PC-9 (cell line): ENCODE measurements at places on chromosomes 1 and 21. TPM values are rescaled to one million over a fixed set of nuclear protein-coding genes. Genes with fewer than 3 reads are reported as not detected.

DNA sequence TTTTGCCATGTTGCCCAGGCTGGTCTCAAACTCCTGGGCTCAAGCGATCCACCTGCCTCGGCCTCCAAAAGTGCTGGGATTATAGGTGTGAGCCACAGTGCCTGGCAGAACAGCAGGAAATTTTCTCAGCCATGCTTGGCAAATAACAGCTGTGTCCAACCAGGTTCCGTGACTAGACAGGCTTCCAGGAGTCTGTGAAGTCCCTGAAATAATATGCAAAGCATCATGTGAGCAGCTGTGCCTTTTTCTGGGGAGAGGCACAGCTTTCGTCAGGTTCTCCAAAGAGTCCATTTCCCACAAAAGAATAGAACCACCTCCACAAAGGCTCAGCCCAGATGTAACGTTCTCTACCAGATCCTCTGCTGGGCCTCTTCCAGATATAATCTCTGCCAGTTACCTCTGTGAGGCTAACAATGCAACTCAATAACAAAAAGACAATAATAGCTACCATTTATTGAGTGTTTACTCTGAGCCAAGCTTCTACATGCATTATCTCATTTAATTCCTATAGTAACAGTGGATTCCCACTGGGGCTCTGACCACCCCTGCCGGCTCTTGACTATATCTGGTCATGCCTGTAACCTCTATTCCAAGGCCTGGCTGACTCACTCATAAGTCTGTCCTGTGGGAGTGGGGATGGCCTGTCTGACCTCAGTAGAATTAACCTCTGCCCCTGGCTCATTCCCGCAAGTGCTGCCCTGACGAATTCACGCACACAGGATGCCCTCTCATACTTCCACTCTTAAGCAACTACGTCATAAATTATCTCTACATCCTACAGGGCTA, 4.0 kb upstream of the NKAIN1 start:
- DNase-seq = no peak

- no peak for DNase-seq
Measured at GRCh38 chr21:36613059-36613458, 85.9 kb upstream of the SIM2 start.

- DNase-seq = no peak
Measured at GRCh38 chr1:63984930-63985290, 211.1 kb downstream of the ROR1 start.

DNA sequence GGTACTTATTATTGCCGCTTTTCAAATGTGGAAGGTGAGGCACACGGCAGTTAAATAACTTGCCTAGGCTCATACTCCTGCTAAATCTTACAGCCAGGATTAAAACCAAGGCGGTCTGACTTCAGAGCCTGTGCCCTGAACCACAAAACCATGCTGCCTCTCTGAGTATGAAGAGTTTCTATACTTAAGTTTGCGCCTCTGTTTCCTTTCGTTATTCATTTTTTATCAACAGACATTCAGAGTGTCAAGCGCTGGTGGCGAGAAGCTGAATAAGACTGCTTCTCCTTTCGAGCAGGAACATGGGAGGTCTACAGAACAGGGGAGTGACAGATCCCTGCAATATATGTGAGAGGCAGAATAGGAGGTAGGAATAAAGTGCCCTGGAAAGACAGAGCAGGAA, 96.0 kb upstream of the DUSP10 start:
- DNase-seq = no peak

DNA sequence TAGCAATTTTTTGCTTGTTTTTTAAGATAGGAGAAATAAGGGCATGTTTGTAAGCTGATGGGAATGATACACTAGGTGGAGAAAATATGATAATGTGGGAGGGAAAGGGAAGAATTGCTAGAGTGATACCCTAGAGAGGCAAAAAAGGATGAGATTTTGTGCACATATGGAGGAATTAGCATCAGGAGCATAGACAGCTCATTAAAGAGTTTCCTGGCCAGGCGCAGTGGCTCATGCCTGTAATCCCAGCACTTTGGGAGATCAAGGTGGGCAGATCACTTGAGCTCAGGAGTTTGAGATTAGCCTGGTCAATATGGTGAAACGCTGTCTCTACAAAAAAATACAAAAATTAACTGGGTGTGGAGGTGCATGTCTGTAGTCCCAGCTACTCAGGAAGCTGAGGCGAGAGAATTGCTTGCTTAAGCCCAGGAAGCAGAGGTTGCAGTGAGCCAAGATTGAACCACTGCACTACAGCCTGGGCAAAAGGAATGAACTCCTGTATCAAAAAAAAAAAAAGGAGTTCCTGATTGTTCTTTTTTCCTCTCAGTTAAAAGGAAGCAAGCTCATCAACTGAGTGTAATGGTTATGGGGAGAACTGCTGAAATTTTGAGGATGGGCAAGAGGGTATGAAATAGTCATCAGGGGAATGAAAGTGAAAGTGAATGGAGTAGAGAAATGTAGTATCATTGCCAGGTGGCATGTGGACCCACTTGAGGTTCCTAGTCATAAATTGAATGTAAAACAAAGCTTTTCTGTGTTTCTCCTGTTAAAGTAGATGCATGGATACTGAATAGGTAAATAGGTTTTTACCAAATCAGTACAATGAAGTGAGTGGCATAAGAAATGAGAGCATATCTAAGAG, 35.5 kb downstream of the SH3GLB1 start:
- no peak for DNase-seq

DNA sequence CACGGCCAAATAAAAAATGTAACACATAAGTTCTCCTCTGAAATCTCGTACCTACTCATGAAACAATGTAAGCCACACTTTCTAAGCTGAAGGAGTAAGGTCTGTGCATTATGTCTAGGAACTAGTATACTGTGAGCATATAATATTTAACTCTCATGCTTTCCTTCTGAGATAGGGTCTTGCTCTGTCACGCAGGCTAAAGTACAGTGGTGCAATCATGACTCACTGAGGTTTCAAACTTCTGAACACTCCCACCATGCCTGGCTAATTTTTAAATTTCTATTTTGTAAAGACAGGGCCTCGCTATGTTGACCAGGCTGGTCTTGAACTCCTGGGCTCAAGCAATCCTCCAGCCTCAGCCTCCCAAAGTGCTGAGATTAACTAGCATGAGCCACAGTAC, 71.3 kb downstream of the AHCTF1 start:
- DNase-seq = no peak

DNA sequence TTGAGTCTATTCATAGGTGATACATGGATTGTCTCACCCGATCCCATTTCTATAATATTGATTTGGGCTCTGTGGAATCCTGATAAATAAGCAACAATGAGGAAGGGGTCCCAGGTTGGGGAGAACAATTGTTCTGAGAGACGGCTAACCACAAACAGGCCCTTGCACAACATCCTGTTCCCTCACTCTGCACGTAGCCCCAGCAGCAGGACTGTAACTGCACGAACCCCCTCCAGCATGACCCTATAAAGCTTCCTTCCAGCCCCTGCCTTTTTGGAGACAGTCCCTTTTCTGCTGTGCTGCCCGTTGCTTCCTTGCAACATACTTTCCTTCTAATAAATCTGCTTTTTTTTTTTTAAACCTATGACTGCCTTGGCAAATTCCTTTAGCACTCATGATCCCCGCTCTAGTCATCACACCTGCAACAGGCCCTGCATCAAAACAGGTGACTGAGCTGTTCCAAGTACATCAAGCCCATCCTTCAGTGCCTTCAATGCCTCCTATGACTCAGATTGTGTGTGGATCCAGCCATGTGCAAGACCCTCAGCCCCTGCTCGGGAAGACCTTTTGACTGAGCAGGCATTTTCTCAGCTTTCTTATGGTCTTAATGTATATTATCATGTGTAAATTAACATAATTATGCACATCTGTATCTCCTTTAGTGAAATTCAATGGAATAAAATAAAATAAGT, 63.7 kb upstream of the B3GALNT2 start:
- no peak for DNase-seq

DNA sequence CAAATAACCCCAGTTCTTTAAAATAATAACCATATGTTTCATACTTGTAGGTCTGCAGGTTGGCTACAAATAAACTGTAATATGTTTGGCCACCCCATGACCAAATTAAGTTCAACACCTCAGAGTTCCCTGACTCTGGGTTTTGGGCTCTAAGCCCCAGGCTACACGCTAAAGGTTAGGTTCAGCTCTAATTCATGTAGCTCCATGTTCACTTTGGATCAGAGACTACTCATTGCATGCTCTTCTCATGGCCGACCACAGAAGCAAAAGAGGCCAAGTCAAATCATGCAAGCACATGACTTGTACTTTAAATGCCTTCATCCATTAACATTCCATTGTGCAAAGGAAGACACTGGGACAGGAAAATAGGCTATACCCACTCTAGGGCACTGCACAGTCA, 66.2 kb downstream of the MRPL39 start:
- no peak for DNase-seq

DNA sequence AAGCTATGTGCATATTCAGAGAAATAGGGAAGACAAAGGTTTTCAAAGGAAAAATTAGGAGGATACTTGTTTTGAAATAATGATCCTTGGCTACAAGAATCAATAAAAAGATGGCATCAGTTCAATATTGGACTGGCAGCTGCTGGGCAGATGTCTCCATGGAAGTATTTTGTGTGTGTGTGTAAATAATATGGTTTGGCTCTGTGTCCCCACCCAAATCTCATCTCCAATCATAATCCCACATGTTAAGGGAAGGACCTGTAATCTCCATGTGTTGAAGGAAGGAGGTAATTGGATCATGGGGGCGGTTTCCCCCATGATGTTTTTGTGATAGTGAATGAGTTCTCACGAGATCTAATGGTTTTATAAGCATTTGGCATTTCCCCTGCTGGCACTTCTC, 40.4 kb upstream of the LRRC7 start:
- no peak for DNase-seq

- DNase-seq = no peak
Measured at GRCh38 chr21:14095056-14095455, 115.7 kb downstream of the LIPI start.

DNA sequence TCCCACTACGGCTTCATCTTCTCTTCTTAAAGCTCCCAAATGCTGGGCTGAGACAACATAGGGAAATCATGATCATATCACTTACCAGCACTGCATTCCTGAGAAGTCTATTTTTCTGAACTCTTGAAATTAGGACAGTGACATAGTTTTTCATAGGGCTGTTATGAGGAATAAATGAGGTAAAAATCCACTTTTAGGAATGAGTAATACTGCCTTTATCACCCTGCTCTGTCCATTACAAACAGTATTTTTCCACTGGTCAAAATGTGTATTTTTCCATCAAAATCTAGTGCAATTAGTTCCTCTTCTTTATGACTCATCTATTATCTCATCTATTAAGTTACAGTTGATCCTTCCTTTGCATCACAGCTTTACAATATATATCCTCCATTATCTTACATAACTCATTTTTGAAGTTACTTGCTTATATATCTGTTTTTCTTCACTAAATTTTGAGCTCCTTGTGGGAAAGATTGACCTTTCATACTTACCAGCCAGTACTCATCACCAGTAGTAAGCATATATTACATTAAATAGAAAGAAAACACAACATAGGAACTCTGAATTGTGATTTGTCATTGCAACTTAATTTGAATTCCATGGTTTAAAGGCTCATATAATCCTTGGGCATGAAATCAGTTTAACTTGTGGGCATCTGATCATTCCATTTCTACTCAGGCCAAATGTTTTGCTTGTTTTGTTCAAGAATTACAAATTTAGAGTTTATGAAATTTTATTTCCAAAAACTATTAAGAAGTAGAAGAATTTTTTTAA, 37.1 kb downstream of the PRRX1 start:
- DNase-seq = no peak

DNA sequence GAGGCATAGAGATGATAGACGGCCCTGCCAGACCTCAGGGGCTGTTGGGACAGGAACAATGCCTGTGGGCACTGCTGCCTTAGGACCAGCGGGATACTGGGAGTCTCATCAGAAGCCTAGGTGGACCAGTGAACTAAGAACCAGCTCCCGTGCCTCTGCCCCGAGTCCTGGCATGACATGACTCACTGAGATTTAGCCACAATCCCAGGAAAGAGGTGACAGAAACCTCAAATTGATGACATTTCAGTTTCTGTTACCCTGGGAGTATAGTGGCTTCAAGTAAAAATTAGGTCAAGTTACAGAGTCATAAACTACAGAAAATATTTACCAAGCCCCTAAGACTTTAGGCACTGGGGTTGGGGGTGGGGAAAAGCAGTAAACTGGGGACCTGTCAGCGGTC, 74.6 kb upstream of the GADD45A start:
- DNase-seq = peak; percentile 7

DNA sequence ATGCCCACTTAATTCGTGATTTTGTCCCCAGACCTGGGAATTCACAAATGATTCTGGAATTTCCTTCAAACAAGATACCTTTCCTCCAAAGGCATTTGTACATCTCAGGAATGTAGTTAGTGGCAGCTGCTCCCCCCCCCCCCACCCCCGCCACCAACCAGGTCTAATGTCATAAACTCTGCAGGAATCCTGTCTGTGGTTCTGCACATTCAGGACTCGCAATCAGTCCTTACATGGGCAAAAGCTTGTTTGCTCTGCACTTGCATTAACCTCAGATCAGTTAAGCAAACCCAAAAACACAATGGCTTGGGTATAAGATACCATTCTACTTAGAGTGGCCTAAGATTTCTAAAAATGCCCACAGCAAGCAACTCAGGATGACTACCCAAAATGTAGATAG, 143.8 kb downstream of the TGFB2 start:
- peak; percentile 98 for DNase-seq

GRCh38 chr21:40235528-40235927, 368.3 kb downstream of the PCP4 start:
- DNase-seq = no peak

GRCh38 chr1:228852024-228852423, 116.7 kb downstream of the RHOU start:
- DNase-seq = no peak

DNA sequence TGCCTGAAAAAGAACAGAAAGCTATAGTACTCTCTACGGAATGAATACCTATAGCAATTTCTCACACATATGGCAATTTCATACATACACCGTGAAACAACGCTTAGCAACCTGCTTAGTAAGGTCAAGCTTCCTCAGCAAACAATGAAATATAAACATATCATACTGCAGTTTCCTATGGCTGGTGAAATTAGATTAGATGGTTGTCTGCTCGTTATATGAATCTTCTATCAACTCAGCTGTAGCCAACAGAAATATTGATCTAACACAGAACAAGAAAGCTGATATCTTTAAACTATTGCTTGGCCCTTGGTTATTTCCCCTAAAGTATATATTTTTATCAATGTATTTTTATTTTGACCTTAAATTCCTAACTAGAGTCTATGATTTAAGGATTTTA, 187.8 kb downstream of the SLC44A5 start:
- DNase-seq = no peak

Gene LGR6
- total RNA-seq = 5.6 and 7.9 TPM in 2 replicates

Gene PSRC1
- 26.4 and 28.6 TPM in 2 replicates for total RNA-seq

Gene CHAF1B
- 12.9 and 14.1 TPM in 2 replicates for total RNA-seq

Gene KCTD3
- 46.4 and 53.6 TPM in 2 replicates for total RNA-seq

Gene DNAJC28
- 1.1 and 1.3 TPM in 2 replicates for total RNA-seq

Gene KLHL17
- total RNA-seq = 16.8 and 22.7 TPM in 2 replicates

Gene TIAM1
- 19.7 and 22.5 TPM in 2 replicates for total RNA-seq

Gene CYP4A11
- total RNA-seq = not detected in 2 replicates

Gene EXO1
- total RNA-seq = 28.6 and 32.1 TPM in 2 replicates

Gene CYP4Z1
- not detected in 2 replicates for total RNA-seq
